Upper lobe of right lung (tissue), 1 donor: ENCODE measurements at places on chromosomes 3 and 15. TPM values are rescaled to one million over a fixed set of nuclear protein-coding genes. Genes with fewer than 3 reads are reported as not detected.

GRCh38 chr3:146283781-146284445, 33.0 kb upstream of the PLSCR4 start:
- DNase-seq, result no peak

Gene RNF123
- 41.4 TPM for total RNA-seq

Gene LPP
- 191 TPM for total RNA-seq

GRCh38 chr15:33561407-33561806, 250.6 kb downstream of the RYR3 start:
- DNase-seq, result no peak

Gene ITIH4
- total RNA-seq, result 26.9 TPM

- no peak for DNase-seq
These were observed 3.0 kb upstream of the SPG11 start for GRCh38 chr15:44666210-44667038.

DNA sequence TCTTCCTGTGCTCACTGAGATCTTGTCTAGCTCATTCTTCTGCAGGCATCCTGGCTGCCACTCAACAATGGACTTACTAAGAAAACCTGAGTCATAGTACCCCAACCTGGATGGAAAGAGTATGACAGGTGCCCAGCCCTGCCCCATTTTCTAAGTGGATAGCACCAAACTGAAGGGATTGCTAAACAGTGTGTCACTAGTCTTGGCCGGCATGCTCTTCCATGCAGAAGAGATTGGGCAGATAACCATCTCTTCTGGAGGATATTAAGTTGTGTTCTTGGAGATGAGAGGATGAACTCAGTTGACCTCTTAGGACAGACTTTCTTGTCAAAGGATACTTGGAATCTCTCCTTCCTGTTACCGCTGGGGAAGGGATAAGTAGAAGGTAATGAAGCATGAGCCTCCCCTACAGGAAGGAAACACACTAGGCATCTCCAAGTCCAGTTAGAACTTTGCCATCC, 797.5 kb downstream of the AGBL1 start:
- DNase-seq, result no peak

DNA sequence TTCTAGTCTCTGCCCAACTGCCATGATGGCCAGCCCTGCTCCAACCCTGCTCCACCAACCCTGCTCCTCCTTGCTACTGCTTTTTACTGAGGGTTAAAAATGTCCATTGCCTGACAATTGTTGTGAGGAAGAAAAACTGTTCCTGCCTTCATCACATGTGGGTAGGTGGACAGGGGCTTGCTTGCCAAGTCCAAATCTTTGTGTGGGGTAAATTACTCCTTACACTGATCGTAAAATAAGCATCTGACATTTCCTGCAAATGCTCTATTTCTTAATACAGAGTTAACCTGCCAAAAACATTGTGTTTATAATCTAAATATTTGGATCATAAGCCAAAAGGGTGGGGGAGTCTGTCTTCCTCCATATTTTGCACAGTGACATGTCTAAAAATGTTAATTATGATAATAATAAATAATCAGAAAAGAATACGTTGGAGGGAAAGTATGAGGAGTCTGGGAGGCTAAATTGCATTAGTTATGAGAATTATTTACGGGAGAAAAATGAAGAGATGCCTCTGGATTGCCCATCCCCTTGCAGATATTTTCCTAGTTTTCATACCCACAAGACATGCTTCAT, 242.5 kb upstream of the TBL1XR1 start:
- no peak for DNase-seq

DNA sequence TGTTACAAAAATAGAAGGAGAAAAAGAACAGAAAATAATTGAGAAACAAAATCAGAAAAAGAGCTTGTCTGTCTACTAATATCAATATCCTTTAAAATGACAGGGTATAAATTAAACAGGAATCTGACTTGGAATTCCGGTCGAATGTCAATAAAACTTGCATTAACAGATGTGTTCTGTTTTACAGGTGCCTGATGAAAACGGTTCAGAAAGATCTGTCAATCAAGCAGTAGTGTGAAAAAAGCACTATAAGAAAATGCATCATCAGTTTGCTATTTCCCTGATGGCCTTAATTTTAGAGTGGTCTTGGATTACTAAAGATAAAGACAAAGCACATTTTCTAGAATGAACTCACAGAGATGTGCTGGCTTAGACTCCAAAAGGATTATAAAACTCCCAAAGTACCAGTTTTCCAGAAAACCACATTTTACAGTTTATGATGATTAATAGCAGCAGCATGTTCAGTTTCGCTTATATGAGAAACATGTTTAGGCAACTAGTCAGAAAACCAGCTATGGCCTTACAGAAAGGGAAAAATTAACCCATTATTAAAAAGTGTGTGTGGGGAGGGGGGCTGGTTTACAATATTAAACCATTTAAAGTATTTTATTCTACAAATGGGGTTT, 8.2 kb upstream of the C3orf38 start:
- no peak for DNase-seq

- DNase-seq, result no peak
These were observed 2.5 kb upstream of the NLGN1 start for GRCh38 chr3:173395073-173395411.

Gene FRG2C
- not detected for total RNA-seq

- no peak for DNase-seq
These were observed 8.6 kb downstream of the GALNT15 start for GRCh38 chr3:16183082-16183481.

Gene ASTE1
- 8.8 TPM for total RNA-seq

- no peak for DNase-seq
These were observed 10.0 kb downstream of the GATA2 start for GRCh38 chr3:128482666-128483656.

Gene OR5K2
- not detected for total RNA-seq

DNA sequence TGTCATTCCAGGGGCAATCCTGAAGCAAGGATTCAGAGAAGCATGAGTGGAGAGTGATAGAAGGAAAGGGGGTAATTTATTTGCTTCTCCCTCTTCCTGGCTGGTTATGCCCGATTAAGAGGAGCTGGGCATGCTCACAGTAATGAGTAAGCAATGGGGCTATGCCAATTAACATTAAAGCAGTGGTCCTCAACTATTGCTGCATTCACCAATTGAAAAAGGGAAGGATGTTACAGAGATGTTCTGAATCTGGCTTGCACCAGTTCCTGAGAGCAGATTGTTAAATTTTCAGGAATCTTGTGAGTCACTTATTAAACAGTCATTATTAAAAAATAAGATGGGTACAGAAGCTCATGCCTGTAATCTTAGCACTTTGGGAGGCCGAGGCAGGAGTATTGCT, 85.9 kb upstream of the ZBTB20 start:
- DNase-seq, result no peak

GRCh38 chr3:41234823-41235721, 35.8 kb downstream of the CTNNB1 start:
- no peak for DNase-seq
